ENCODE measurements at places on chromosomes 7 and 10.

DNA sequence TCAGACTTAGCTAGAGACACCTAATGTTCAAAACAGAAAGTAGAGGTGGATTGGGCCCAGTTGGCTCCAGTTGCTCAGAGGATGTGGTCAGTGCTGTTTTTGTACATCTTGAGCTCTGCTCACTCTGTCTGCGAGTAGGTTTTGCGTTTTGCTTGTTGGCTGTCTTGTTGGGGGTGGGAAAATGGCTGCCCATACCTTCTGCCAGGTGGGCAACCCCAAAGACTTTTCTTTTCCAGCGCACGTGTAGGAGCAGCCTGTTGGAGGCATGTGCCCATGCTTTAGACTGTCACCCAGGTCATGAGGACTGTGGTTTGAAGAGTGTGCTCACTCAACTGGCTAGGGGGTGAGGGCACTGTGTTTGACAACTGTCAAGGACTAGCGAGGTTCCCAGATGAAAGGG lies 73.9 kb downstream of the KAT6B start:
- DNase-seq = no peak

DNA sequence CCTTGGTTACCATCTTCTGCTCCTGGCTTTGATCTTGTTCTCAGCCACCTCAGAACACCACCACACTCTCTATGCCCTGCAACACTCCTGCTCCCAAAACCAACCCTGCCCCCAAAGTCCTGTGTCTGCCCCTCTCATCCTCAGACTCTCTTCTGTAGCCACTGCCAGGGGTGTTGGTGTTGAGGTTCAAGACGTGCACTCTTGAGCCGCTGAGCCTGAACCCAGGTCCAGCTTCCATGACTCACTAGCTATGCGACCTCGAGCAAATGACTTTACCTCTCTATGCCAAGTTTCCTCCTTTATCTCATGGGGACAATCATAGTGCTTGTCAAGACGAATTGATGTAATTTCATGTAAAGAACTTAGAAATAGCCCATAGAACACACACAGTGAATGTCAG lies 840 bp upstream of the ATP6V0A4 start:
- DNase-seq = no peak

- no peak for DNase-seq
These were observed 302.6 kb upstream of the SP4 start for GRCh38 chr7:21125297-21125696.

DNA sequence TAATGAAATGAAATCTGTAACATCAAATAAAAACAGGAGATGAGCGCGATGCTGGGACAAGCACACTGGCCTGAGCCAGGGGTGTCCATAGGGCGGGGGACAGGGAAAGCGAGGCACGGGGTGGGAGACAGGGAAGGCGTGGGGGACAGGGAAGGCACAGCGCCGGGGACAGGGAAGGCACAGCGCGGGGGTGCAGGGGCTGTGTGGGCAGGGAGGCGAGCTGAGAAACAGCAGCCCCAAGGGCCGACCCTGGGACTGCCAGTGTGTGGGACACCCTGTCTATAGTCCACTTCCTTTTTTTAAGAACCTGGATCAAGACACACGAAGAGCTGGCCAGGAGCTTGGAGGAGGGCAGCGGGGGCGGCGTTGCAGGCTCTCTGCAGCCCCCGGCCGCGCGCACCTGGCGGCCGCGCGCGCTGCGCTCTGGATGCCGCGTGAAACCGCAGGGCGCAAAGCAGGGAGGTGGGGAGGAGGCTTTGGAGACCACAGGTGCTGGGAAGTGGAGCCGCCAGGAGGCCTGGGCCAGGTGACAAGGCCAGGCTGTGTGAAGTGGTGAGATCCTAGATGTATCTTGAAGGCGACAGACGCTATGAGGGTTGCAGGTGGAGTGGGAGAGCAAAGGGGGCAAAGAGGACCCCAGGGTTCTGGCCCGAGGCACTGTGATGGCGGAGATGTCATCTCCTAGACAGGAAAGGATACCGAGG lies 157.7 kb downstream of the COBL start:
- no peak for DNase-seq

DNA sequence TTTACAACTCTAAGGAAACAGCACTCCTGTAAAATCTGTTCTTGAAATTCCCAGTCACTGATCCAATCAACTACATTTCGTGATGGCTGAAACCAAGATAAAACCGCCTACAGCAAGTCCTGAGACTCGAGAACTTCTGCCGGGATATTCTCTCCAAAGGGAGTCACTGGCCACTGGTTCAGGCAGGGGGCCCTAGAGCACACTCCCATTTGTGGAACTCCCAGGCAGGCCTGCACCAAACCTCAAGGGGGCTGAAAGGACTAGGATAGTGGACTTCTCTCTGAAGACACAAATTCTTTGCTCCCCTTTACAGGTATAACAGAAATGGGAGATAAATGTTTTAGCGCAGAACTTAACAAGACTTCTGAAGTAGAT lies 16.3 kb downstream of the CYTH3 start:
- no peak for DNase-seq

- DNase-seq = no peak
These were observed 5.6 kb downstream of the IMPDH1 start for GRCh38 chr7:128404143-128404681.

DNA sequence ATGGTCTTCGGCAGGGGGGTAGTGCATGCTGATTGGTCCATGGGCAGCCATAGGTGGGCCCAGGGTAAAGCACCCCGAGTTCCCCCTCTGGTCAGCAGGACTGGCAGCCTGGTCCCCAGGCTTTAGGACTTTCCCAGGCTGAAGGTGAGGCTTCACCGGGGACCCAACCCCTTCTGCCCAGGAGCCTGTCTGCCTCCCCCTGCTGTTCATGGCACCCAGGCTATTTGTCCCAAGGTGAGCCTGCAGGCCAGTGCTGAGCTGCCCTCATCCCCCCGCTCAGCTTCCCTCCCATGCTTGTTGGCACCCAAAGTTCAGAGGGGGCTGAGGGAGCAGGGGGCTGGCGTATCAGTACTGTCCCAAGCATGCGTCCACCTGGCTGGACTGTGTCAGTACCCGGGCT lies 38.5 kb upstream of the ZNRF2 start:
- no peak for DNase-seq

GRCh38 chr7:131336956-131337355 lies 9.3 kb downstream of the MKLN1 start:
- DNase-seq = no peak

DNA sequence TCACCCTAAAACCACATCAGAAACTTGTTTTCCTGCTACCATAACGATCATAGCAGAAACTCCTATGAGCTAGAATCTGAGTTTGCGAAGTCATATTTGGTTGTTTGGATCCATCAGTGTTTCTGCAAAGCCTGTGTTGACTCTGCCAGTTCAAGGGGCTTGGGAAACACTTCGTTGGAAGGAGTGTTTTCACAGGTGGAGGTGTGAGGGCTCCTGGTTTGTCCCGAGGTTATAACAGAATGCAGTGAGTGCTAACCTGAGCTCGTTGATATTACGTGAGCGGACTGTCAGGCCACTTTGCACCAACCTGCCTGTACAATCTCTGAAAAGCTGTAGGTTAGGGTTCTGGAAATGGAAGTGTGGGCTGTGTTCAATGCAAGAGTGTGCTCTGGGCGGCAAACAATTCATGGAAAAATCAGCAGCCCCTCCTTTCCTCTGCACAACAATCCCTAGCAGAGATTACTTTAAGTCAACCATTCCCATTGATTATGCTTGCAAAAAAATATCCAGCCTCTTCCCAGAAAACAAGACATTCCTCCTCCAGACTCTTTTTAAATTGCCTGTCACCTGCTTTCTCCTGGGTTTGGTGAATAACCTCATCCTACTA lies 622.0 kb downstream of the TYW1 start:
- DNase-seq = no peak

DNA sequence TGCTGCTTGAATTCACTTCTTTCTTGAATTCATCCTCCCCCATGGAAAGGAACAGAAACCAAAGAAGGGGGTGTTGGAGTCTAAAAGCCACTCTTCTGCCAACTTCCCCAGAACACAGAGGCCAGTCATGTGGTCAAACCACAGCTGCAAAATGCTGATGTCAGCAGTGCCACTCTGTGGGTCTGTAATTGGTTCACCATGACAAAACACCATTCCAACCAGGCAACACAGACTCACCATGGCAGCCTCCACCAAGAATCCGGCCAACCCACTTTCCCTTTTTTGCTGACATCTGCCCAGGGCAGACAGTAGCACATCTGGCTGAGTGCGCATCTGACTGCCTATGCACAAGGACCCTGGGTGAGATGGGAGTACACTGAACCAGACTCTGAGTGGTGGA lies 16.8 kb downstream of the OSBPL3 start:
- no peak for DNase-seq

DNA sequence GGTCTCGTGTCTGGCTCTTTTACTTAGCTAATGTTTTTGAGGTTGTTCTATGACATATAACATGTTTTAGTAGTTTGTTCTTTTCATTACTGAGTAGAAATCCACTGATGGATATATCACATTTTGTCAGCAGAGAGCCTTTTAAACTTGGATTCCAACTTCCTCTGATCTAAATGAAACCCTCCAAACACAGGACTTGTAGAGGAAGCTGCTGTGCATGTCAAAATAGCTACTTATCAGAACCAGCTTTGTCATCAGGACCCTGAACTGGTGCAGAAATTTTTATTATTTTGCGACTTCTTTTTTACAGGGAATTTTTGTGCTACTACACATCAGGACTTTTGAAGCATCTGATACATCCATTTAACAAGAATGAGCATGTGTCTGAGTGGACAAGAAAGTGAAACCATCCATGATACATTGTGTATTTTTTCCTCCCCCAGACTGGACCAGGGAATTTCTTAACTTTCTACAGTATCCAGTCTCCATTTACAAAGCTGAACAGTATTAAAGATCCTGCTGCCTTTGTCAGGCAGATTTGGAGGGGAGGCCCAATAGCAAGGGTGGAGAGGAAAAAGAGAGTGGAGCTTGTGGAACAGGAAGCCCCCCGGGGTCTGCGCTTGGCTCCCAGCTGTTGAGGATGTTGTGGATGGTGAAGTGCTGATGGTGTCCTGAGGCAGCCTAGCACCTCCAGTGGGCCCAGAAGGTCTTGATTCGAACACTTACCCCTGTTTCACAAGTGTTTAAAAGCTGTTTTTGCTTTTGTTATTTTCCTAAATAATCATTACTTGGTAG lies 29.3 kb upstream of the MTPAP start:
- DNase-seq = no peak

GRCh38 chr10:84341983-84342382 lies 13.6 kb downstream of the CCSER2 start:
- DNase-seq = no peak

GRCh38 chr10:109961174-109962001 lies 38.1 kb upstream of the XPNPEP1 start:
- peak; percentile 27 for DNase-seq

DNA sequence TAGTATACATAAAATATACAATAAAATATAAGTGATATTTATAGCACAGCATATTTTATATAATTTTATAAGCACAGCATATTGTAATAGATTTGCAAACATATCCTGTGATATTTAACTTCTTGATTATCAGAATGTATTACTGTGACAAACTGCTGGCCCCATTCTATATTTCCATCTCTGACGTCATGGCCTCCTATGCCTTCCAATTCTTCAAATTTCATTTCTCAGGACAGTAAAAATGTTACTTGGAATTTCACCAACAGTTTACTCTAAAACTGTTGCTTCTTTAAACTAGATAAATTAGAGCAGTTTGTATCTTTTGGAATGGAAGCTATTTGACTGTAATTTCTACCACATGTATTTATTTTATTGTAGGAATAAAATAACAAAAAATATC lies 102.5 kb upstream of the SLC25A13 start:
- DNase-seq = no peak

- DNase-seq = no peak
These were observed 26.1 kb downstream of the DYNC1I1 start for GRCh38 chr7:95798401-95798930.

DNA sequence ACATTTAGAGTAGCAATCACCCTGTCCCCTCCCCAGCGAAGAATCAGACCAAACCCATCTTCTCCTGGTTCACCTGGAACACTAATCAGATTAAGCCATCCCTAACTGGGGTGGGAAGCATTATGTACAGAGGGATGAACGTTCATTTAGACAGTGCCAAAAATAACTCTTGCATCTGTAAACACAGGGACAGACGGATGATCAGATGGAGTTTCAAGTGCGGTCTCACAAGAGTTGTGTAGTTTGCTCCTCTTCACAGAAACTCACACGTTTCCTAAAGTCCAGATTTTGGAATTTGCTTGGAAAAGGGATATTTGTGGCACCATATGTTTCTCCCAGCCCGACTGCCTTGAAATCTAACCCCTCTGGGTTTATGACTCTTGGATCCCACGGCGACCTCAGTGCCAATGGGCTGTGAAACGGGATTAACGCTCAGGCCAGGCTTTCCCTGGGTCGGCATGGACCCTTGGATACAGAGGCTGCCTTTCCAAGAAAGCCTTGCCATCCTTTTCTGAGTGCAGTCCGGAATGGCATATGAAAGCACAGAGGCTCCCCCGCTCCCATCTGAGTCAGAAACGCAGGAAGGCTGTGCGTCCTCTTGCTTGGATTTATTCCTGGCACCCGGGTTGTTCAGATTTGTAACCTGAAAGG lies 293.2 kb upstream of the HABP2 start:
- DNase-seq = no peak

GRCh38 chr7:27737616-27738015 lies 2.3 kb upstream of the TAX1BP1 start:
- DNase-seq = no peak

DNA sequence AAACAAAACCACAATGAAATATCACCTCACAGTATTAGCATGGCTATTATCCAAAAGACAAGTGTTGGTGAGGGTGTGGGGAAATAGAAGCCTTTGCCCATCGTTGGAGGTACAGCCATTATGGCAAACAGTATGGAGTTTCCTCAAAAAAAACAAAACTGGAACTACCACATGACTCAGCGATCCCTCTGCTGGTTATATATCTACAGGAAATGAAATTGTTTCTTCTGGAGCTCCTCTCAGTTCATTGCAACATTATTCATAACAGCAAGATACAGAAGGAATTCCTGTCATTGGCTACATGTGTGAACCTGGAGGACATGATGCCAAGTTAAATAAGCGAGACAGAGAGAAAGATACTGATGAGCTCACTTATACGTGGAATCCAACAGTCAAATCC lies 2.4 kb upstream of the UBE3C start:
- peak; percentile 55 for DNase-seq

GRCh38 chr7:154416714-154417113 lies 364.5 kb downstream of the DPP6 start:
- no peak for DNase-seq

GRCh38 chr7:84175461-84175860 lies 19.1 kb downstream of the SEMA3A start:
- DNase-seq = no peak

DNA sequence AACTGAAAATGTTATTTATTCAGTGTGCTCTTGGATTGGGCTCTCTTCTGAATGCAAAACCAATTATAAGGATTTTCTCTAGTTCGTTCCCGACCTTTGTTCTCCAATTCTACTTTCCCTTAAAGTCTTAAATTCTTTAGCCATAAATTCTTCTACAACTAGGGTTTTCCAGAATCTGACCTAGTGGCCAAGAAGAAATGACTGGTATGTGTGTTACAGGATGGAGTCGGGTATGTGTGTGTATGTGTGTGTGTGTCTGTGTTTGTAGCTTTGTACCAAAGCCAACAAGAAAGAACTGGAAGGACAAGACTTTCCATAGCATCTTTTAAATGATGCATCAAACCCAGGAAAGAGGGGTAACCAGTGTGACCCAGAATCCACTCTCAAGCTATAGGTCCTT lies 25.8 kb upstream of the LEP start:
- no peak for DNase-seq
